ENCODE measurements at places on chromosomes 7 and 10. TPM values are rescaled to one million over a fixed set of nuclear protein-coding genes. Genes with fewer than 3 reads are reported as not detected.

BMPER gene
- total RNA-seq = 2.7 TPM

FANK1 gene
- 4.8 TPM for total RNA-seq

POP7 gene
- total RNA-seq = 27.8 TPM

TRIM50 gene
- not detected for total RNA-seq

IFIT1B gene
- not detected for total RNA-seq

CUBN gene
- 2.1 TPM for total RNA-seq

RBM20 gene
- total RNA-seq = 0.68 TPM

ATXN7L1 gene
- 8.8 TPM for total RNA-seq

GRK5 gene
- total RNA-seq = 54.7 TPM

NPSR1 gene
- total RNA-seq = not detected

SNCG gene
- total RNA-seq = 42.3 TPM

PON3 gene
- total RNA-seq = not detected

C10orf71 gene
- total RNA-seq = not detected

ZMYND11 gene
- 43.7 TPM for total RNA-seq

SAMD9 gene
- total RNA-seq = 16.5 TPM

PAPSS2 gene
- 63.9 TPM for total RNA-seq

NAT16 gene
- total RNA-seq = not detected

NYAP1 gene
- total RNA-seq = 2.5 TPM

MGAM2 gene
- not detected for total RNA-seq

NEUROG3 gene
- not detected for total RNA-seq

RGR gene
- not detected for total RNA-seq

ETV1 gene
- 15.2 TPM for total RNA-seq

GUSB gene
- 38.0 TPM for total RNA-seq

TAS2R40 gene
- not detected for total RNA-seq

MYOZ1 gene
- not detected for total RNA-seq

TLX1 gene
- total RNA-seq = not detected

AKR1B15 gene
- not detected for total RNA-seq

STEAP4 gene
- not detected for total RNA-seq

DDC gene
- total RNA-seq = not detected

IGFBP3 gene
- 247 TPM for total RNA-seq

DKK1 gene
- 33.0 TPM for total RNA-seq

ZNF503 gene
- 12.4 TPM for total RNA-seq

PPP1R9A gene
- 7.0 TPM for total RNA-seq

CLEC5A gene
- total RNA-seq = not detected

CYP3A7 gene
- not detected for total RNA-seq

NPY4R2 gene
- not detected for total RNA-seq

AEBP1 gene
- 40.8 TPM for total RNA-seq

TSPAN13 gene
- 37.5 TPM for total RNA-seq

ARHGAP22 gene
- total RNA-seq = 65.8 TPM

CPA1 gene
- not detected for total RNA-seq

HTRA1 gene
- total RNA-seq = 210 TPM

ZNF487 gene
- total RNA-seq = 3.3 TPM

OR2A5 gene
- not detected for total RNA-seq

GPR85 gene
- total RNA-seq = 0.24 TPM

PCLO gene
- total RNA-seq = 1.4 TPM

LRIT1 gene
- not detected for total RNA-seq

SORCS1 gene
- total RNA-seq = not detected

GNG11 gene
- 302 TPM for total RNA-seq

RSPH10B gene
- 0.05 TPM for total RNA-seq

ASIC3 gene
- 1.6 TPM for total RNA-seq

All from glomerular endothelial cell (primary cell).